ENCODE measurements at places on chromosomes 3 and 15. TPM values are rescaled to one million over a fixed set of nuclear protein-coding genes. Genes with fewer than 3 reads are reported as not detected.

HIGD2B gene
- total RNA-seq: not detected

POLR2M gene
- 308 TPM for total RNA-seq

TCAIM gene
- 27.2 TPM for total RNA-seq

STRA6 gene
- 0.59 TPM for total RNA-seq

CCR8 gene
- not detected for total RNA-seq

NR2F2 gene
- total RNA-seq: 62.9 TPM

CACNA2D3 gene
- total RNA-seq: 0.03 TPM

SEMA3G gene
- total RNA-seq: 0.13 TPM

SLC22A13 gene
- total RNA-seq: 1.2 TPM

CYP1A2 gene
- not detected for total RNA-seq

INO80 gene
- 24.1 TPM for total RNA-seq

NR2E3 gene
- total RNA-seq: 0.20 TPM

OIP5 gene
- 0.56 TPM for total RNA-seq

KAT2B gene
- total RNA-seq: 12.1 TPM

KBTBD13 gene
- total RNA-seq: not detected

CSPG5 gene
- 0.26 TPM for total RNA-seq

CCDC32 gene
- total RNA-seq: 17.1 TPM

GOLGA8S gene
- 0.10 TPM for total RNA-seq

SLC12A8 gene
- 13.2 TPM for total RNA-seq

HRH1 gene
- total RNA-seq: 21.6 TPM

ALDH1A3 gene
- total RNA-seq: 31.0 TPM

TERC gene
- total RNA-seq: 23.9 TPM

CCDC191 gene
- total RNA-seq: 2.4 TPM

GP5 gene
- total RNA-seq: 0.69 TPM

ZMYND10 gene
- total RNA-seq: 0.91 TPM

CSPG4 gene
- 328 TPM for total RNA-seq

ZNF620 gene
- total RNA-seq: 0.83 TPM

NMNAT3 gene
- total RNA-seq: 0.46 TPM

GOLGA8R gene
- total RNA-seq: 2.9 TPM

ZBBX gene
- 0.20 TPM for total RNA-seq

MYL3 gene
- total RNA-seq: not detected

CLEC3B gene
- 29.6 TPM for total RNA-seq

CNTN6 gene
- 0.86 TPM for total RNA-seq

OXTR gene
- 30.7 TPM for total RNA-seq

GOLGA8T gene
- total RNA-seq: 0.17 TPM

FMN1 gene
- 2.5 TPM for total RNA-seq

GOLGA6L4 gene
- 1.1 TPM for total RNA-seq

GPR27 gene
- total RNA-seq: 0.26 TPM

SUSD5 gene
- 8.4 TPM for total RNA-seq

SEMA7A gene
- total RNA-seq: 20.7 TPM

GATA2 gene
- 2.3 TPM for total RNA-seq

NR1I2 gene
- total RNA-seq: 0.20 TPM

MUSTN1 gene
- total RNA-seq: 0.13 TPM

LACTB gene
- 31.8 TPM for total RNA-seq

BCHE gene
- 0.73 TPM for total RNA-seq

WNT7A gene
- not detected for total RNA-seq

NDUFAF3 gene
- total RNA-seq: 95.6 TPM

ANKDD1A gene
- total RNA-seq: 9.1 TPM

Measured in smooth muscle cell of the pulmonary artery (primary cell).